Naive thymus-derived CD4-positive, alpha-beta T cell (primary cell): ENCODE measurements at places on chromosomes 2 and 18.

DNA sequence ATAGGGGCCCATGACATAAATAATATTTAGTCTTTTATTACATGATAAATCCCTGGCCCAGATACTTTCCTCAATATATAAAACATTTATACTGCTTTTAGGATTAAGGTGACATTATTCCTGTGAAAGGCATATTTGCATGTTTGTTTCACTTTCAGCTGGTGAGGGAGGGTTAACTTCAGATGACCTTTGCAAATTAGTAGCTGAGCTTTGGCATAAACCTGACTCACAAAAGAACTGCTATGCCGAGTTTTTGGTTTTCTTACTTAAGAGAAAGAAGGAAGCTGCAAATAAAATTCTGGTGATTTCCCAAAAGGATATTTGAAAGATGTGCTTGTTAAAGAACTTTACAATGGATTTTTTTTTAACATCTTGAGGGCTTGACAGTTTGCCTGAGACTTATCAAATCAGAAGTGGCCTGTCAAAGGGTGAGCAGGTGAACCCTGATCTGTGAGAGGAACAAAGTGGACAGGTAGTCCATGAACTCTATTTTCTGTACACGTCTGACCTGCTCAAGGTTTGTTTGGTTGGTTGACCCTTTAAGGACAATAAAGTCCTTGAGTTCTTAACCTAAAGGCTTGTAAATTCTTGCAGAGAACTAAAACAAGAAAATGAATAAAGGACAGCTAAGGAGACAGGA is 93.5 kb downstream of the FAM124B start:
- no peaks in the 10 kb centered on the region for H3K4me1 ChIP-seq
- no peak overlapping the region for H3K4me3 ChIP-seq
- H3K27ac ChIP-seq = no peak overlapping the region
- no peaks in the 10 kb centered on the region for H3K36me3 ChIP-seq
- no peaks in the 10 kb centered on the region for H3K27me3 ChIP-seq

GRCh38 chr2:40348038-40348437 is 103.9 kb downstream of the SLC8A1 start:
- no peaks in the 10 kb centered on the region for H3K4me1 ChIP-seq
- no peak for DNase-seq
- H3K4me3 ChIP-seq = no peak overlapping the region
- H3K27ac ChIP-seq = no peak overlapping the region

DNA sequence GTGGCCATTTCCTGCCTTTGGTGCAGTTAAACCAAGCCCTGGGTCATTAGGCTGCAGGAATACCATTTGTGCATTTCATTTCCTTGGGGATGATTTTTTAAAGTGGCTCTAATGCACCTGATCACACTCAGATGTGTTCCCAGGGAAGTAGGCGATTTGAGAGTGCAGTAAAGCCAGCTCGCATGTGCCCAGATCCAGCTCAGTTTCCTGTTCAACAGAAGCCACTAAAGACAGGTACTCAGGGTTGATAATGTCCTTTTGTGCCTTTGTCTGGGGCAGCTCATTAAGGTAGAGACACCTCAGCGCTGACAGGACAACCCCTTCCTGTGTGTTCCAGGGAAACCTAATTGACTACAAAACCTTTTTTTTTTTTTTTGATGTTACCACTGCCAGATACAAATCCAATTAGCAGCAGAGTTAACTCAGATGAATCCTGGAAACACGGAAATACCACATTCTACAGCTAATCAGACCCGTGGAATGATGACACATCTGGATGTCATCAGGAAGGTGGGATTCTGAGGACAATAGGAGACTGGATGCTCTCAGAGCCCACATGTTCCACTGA is 15.2 kb upstream of the CHRNA1 start:
- no peaks in the 10 kb centered on the region for H3K27me3 ChIP-seq
- H3K36me3 ChIP-seq = no peaks in the 10 kb centered on the region

GRCh38 chr2:11781602-11782001 is 35.2 kb downstream of the LPIN1 start:
- H3K36me3 ChIP-seq = peaks cover 72% of the 10 kb centered on the region
- no peak overlapping the region for H3K27ac ChIP-seq

DNA sequence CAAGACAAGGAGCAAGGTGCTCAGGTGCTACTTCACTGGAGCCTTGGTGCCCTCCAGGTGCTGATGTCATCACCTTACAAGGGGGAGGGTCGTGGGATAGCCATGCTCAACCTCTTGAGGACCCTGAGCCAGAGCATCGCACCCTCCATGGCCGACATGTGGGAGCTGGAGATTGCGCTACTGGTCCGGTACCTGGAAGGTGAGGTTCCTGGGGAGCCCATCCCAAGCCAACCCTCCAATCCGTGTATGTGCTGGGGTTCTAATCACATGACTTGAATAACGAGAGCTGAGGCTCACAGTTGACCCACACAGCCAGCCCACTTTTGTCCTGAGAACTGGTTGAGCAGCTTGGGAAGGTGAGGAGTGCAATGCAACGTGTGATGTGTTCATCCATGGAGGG is 25.9 kb downstream of the MROH2A start:
- no peaks in the 10 kb centered on the region for H3K4me1 ChIP-seq
- H3K36me3 ChIP-seq = no peaks in the 10 kb centered on the region
- H3K27me3 ChIP-seq = no peaks in the 10 kb centered on the region
- H3K4me3 ChIP-seq = no peak overlapping the region
- no peak for DNase-seq
- no peak overlapping the region for H3K27ac ChIP-seq

- H3K27me3 ChIP-seq = no peaks in the 10 kb centered on the region
- H3K4me1 ChIP-seq = no peaks in the 10 kb centered on the region
- no peak for DNase-seq
- H3K27ac ChIP-seq = no peak overlapping the region
- H3K36me3 ChIP-seq = no peaks in the 10 kb centered on the region
Observed at GRCh38 chr2:128579825-128580224, 261.2 kb upstream of the HS6ST1 start.

GRCh38 chr2:108925735-108926134 is 63.3 kb downstream of the EDAR start:
- no peak for DNase-seq
- peaks cover 95% of the 10 kb centered on the region for H3K36me3 ChIP-seq
- no peak overlapping the region for H3K4me3 ChIP-seq
- H3K4me1 ChIP-seq = peaks cover 5% of the 10 kb centered on the region
- no peak overlapping the region for H3K27ac ChIP-seq

DNA sequence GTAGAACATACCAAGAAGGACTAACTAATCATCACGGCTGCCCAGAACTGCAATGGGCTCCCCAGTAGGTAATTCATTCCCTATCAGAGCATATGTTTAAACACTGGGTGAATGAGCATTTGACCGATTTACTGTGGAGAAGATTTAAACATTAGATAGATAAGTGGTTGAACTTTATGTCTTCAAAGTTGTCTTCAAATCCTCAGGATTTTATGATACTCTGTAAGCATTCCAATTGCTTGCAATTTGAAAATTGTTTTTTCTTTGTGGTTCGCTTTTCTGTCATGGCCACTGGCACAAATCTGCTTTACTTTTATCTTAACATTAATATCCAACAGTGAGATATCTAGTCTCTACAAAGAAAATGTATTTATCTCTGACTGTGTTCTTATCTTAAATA is 37.7 kb upstream of the MMADHC start:
- H3K4me3 ChIP-seq = no peak overlapping the region
- H3K27ac ChIP-seq = no peak overlapping the region
- H3K36me3 ChIP-seq = no peaks in the 10 kb centered on the region
- H3K4me1 ChIP-seq = no peaks in the 10 kb centered on the region
- no peak for DNase-seq

DNA sequence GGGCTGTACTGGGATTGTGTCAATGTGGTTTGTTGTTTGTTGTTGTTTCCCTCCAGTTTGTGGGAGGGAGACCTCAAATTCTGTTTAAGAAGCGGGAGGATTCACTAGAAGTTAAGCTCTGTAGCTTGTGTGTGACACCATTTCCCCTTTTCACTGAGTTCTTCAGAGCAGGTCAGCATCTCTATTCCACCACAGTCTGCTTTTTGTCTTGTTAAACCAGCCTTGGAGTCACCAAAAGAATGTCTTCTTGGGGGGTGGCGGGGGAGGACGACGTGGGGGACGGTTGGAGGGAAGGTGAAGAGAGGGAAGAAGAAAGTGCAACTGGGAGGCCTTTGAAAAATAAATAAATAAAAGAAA is 2.3 kb upstream of the BCL11A start:
- DNase-seq = no peak
- no peaks in the 10 kb centered on the region for H3K36me3 ChIP-seq
- peak overlapping the region; percentile 90 for H3K4me3 ChIP-seq
- peak overlapping the region; percentile 25 for H3K27ac ChIP-seq
- peaks cover 24% of the 10 kb centered on the region for H3K27me3 ChIP-seq
- H3K4me1 ChIP-seq = peaks cover 14% of the 10 kb centered on the region

GRCh38 chr2:190267302-190267701 is 52.3 kb downstream of the HIBCH start:
- no peaks in the 10 kb centered on the region for H3K36me3 ChIP-seq
- DNase-seq = no peak
- no peaks in the 10 kb centered on the region for H3K27me3 ChIP-seq
- no peaks in the 10 kb centered on the region for H3K4me1 ChIP-seq

DNA sequence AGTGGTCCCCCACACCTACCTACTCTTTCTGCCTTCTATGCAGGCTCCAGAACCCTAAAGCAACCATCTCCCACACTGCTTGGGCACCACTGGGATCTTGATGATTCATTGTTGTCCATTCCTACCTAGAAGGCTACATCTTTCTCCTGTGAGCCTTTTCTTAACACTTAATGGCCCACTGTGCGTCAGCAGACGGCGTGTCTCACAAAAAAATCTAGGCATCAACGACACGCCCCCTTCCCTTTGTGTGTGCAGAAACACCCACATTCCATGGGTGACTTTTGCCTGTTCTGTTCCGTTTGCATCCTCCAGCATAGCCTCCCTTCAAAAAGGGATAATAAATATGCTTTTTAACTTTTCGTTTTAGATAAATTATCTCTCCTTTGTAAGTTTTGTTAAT is 99.7 kb upstream of the CYRIA start:
- no peak overlapping the region for H3K4me3 ChIP-seq
- H3K27me3 ChIP-seq = no peaks in the 10 kb centered on the region
- no peaks in the 10 kb centered on the region for H3K36me3 ChIP-seq
- DNase-seq = no peak
- H3K27ac ChIP-seq = no peak overlapping the region

DNA sequence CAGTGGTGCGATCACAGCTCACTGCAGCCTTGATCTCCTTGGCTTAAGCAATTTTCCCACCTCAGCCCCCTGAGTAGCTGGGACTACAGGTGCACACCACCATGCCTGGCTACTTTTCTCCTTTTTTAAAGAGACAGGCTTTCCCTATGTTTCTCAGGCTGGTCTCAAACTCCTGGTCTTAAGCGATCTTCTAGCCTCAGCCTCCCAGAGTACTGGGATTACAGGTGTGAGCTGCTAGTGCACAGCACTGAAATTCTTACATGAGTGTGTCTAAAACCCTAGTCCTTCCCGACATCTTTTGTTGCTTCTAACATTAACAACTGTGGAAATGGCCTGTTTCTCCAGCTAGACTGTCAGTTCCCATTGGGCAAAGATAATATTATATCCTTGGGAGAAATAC is 2.9 kb downstream of the UGP2 start:
- no peak overlapping the region for H3K4me3 ChIP-seq
- H3K4me1 ChIP-seq = peaks cover 10% of the 10 kb centered on the region
- H3K36me3 ChIP-seq = no peaks in the 10 kb centered on the region
- H3K27me3 ChIP-seq = no peaks in the 10 kb centered on the region
- no peak for DNase-seq
- no peak overlapping the region for H3K27ac ChIP-seq

GRCh38 chr2:196046123-196046917 is 22.3 kb downstream of the DNAH7 start:
- H3K4me3 ChIP-seq = no peak overlapping the region
- DNase-seq = no peak
- no peaks in the 10 kb centered on the region for H3K36me3 ChIP-seq

DNA sequence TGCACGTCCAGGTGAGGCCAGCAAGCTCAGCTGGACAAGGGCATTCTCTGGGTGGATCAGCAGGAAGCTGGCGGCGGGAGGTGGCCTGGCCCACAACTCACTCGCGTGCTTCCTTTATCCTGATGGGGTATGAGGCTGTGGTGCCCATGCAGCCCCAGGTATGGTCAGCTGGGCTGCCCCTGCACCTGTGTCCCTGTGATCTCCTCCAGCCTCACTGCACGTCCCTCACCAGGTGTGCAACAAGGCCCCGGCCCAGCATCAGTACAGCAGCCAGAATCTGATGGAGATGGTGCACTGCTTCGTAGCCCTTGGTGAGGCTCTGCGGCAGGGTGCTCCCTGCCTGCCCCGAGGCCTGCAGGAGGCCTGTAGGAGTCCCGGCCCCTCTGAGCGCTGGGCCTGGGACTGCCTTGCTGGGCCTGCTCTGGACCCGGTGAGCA is 17.6 kb downstream of the MROH2A start:
- DNase-seq = no peak
- H3K27ac ChIP-seq = no peak overlapping the region
- no peaks in the 10 kb centered on the region for H3K4me1 ChIP-seq
- no peaks in the 10 kb centered on the region for H3K36me3 ChIP-seq

GRCh38 chr2:51301381-51301780 is 269.4 kb upstream of the NRXN1 start:
- no peaks in the 10 kb centered on the region for H3K36me3 ChIP-seq
- H3K4me1 ChIP-seq = no peaks in the 10 kb centered on the region
- H3K4me3 ChIP-seq = no peak overlapping the region
- H3K27ac ChIP-seq = no peak overlapping the region
- no peaks in the 10 kb centered on the region for H3K27me3 ChIP-seq

DNA sequence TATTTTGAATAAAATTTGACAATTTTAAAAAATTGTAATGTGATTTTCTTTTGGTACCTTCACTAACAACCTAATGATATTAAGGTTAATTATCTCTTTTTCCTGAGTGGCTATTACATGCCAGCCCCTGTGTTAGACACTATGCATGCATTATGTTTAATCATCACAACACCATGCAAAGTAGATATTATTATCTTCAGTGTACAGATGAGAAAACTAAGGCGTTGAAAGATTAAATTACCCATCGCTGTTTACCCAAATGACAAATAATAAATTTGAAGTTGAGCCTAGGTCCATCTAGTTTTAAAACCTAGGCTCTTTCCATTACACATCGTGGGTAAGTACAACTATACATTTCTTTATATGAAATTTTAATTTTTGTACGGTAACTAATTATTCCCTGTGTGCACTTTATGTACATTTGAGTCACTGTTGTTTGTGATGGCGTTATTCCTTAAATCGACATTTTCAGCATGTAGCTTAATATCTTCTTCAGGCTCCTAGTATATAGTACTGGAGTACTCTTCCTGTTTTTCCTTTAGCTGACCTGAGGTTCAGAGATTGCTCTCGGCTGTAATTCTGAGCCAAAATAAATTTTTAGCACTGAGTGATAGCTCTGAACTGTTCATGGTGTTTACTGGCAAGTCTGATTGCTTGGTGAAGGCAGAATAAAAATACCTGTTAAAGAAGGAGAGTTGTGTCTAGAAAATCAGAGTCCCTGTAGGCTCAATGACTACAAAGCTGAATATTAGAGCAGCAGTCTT is 13.9 kb upstream of the MBD2 start:
- H3K36me3 ChIP-seq = no peaks in the 10 kb centered on the region
- H3K4me3 ChIP-seq = no peak overlapping the region
- no peak for DNase-seq
- H3K27me3 ChIP-seq = no peaks in the 10 kb centered on the region
- no peaks in the 10 kb centered on the region for H3K4me1 ChIP-seq

- no peaks in the 10 kb centered on the region for H3K4me1 ChIP-seq
- no peaks in the 10 kb centered on the region for H3K36me3 ChIP-seq
- H3K27ac ChIP-seq = no peak overlapping the region
Observed at GRCh38 chr2:15732341-15733077, 140.8 kb downstream of the DDX1 start.
